Esophagus squamous epithelium (tissue), 5 donors: ENCODE measurements at places on chromosomes 12 and 14.

GRCh38 chr14:68269136-68269927 lies 449.8 kb downstream of the RAD51B start:
- no peak for DNase-seq

GRCh38 chr12:120229071-120229486 lies 28.2 kb upstream of the RPLP0 start:
- DNase-seq, result no peak

- DNase-seq, result no peak
Measured at GRCh38 chr14:38735005-38735404, 368.0 kb downstream of the SEC23A start.

- DNase-seq, result no peak
Measured at GRCh38 chr14:32657081-32657480, 281.6 kb upstream of the NPAS3 start.

DNA sequence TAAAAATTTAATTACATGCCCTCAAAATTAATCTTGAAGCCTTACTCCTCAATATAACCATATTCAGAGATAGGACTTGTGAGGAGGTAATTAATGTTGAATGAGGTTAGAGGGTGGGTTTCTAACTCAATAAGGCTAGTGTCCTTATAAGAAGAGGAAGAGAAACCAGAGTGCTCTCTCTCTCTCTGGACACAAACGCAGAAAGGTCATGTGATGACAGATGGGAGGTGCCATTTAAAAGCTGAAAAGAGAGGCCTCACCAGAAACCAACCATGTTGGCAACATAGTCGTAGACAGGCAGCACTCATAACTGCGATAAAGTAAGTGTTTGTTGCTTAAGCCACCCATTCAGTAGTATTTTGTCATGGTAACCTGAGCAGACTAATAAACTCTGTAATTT lies 378.5 kb upstream of the LMO3 start:
- DNase-seq, result no peak

GRCh38 chr14:89310211-89310610 lies 106.8 kb downstream of the FOXN3 start:
- DNase-seq, result no peak
